NCI-H1092 (cell line): ENCODE measurements at places on chromosomes 1 and 21.
A peak's percentile ranks its signal among the peaks of the same experiment; 100 is the strongest.

DNA sequence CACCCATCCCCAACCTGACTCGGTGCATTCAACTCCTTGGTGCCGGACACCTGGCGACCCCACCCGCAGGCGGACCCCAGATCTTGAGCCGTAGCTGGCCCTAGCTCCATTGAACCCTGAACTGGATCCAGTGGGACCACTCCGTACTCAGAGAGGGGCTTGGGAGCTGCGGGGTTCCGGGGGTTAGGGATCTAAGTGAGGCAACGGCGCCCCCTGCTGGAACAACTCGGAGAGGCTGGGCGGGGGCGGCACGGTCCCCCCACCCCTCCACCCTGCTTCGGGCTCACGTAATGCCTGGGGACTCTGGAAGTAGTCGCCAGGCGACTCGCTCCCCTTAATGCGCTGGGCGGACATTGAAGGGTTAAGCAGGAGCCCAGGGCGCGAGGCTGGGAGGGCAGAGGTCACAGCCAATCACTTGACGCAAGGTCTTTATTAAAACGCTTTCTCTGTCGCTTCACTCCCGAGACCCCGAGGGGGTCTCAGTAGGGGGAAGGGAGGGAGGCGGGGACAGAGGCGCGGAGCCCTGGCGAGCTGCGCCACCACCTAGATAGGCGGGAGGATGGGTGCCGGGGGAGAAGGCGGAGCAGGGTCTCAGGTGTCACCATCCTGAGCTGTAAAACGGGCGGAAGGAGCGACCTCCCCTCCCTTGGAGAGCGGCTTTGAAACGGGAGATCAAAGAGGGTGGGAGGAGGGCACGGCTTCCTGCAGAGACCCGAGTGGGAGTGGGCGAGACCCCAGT lies 704 bp upstream of the CRABP2 start:
- DNase-seq = peak; percentile 43

DNA sequence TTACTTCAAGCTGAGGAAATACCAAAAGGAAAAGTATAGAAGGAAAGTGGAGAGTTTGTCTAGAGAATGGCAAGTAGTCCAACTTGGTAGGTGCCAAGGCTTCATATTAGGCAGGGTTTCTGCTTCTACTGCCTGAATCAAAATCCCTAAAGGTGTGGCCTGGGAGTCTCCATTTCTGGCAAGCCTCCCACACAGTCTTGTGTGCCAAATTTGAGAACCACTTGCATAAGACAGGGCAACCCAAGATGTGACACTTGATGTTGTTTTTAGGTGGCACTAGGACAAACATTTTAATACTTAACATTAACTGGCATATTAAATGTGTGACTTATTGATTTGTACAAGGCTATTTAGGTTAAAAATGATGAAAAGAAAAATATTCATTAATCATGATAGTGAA lies 60.1 kb downstream of the ATG4C start:
- no peak for DNase-seq

DNA sequence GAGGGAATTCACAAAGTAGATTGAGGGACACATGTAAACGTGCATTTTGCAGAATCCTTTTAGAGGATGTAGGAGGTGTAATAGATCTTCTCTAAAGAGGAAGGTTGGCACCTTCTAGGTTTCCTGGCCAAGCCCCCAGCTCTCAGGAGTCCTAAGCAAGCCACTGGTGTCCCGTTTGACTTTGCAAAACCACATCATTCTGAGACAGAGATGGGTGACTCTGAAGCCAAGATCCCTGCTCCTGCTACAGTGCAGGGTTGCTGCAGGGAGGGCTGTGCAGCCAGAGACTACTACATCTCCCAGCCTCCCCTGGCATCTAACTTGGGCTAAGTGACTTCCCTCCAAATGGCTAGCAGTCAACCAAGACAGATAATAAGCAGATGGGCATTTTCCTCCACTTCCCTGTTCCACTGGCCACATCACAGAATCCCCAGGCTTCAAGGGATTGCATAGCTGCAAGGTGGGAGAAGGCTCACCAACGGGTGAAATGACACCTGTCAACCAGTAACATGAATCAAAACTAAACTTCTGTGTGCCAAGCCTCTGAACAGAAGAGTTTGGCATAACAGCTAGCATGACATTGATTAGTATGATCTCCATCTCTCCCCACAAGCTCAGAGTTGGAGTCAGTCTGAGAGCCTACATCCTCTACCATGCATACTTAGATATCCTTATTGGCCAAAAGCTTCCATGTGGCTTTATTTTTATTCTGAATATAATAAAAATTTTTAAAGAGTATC lies 129.6 kb upstream of the COA6 start:
- DNase-seq = no peak

GRCh38 chr1:49765034-49765433 lies 258.7 kb downstream of the AGBL4 start:
- DNase-seq = no peak

GRCh38 chr1:22854688-22855565 lies 117.7 kb downstream of the LACTBL1 start:
- no peak for DNase-seq

DNA sequence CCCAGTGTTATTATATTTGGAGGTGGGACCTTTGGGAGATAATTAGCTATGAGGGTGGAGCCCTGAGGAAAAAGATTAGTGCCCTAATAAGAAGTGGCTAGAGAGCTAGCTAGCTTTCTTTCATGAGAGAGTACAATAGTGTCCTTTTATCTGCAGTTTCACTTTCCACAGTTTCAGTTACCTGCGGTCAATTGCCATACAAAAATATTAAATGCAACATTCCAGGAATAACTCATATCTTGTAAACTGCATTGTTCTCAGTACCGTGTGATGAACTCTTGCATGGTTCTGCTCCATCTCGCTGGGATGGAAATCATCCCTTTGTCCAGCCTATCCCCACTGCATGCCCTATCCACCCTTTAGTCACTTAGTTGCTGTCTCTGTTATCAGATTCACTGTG lies 201.6 kb downstream of the RWDD3 start:
- no peak for DNase-seq

DNA sequence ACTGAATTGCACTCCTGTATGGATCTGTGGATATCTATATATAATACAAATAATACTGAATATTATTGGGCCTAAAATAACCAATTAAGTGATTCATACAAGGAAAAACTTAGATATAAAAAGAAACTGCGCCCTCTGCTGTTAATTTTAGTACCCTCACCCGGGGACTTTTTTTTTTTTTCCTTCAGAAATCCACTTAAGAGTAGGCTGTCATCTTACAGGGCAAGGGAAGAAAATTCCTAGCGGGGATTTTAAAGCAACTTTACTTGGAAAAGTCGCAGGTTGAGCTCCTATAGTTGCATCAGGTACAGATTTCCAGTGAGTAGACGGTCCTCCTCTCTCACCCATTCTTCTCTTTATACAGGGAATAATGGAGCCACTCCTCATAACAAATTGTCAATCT lies 1.3 kb downstream of the NTNG1 start:
- DNase-seq = peak; percentile 50

DNA sequence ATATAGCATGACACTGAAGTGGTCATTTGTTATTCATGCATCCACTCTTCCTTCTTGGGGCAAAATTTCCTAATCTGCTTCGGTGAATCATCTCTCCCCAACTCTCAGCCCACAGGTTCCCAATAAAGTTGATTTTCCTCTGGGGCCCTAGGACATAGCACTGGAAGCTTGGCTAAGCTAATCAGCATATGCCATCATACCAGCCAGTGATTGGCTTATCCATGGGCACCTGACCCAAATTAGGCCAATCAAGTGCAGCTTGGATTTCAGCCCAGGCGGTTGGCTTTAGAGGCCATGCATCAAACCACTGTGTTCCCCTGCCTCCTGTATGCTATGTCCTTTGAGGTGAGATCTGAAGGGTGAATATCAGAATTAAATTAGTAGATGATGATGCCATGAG lies 58.9 kb downstream of the C1orf94 start:
- DNase-seq = no peak

DNA sequence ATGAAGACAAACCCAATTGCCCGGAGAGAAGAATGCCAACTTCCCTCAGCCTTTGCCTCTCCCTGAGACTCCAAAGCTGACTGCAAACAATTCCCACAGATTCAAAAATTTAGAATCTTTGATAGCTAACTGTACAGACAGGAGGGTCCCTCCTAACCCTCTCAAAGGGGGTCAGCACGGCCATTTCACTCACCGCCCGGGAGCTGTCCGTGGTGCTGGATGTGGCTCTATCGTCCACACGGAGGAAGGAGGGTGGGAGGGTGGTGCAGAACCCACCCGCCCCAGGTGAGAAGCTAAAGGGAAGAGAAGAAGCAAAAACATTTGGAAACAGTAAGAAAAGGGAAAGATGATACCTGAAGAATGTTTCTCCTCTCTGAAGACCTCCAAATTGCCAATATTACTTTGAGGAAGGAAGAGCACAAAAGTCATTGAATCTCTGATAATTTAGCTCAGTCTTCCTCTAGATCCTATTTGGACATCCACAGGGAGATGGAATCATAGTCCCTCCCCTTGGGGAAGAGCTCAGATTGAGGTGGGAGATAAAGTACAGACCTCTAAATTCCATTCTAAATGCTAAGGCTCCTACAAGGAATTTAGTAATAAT lies 45.6 kb downstream of the RHBG start:
- DNase-seq = no peak

GRCh38 chr1:97145321-97145956 lies 423.9 kb downstream of the PTBP2 start:
- DNase-seq = peak; percentile 1
